ENCODE measurements at places on chromosomes 11 and 22.

GRCh38 chr22:23751441-23751996 is 607 bp upstream of the ZNF70 start:
- DNase-seq, result no peak

- no peak for DNase-seq
These were observed 127.3 kb upstream of the SEZ6L start for GRCh38 chr22:26041931-26042330.

- peak; percentile 49 for DNase-seq
These were observed 864.2 kb downstream of the FAM181B start for GRCh38 chr11:81869351-81870065.

- no peak for DNase-seq
These were observed 17.7 kb downstream of the PAMR1 start for GRCh38 chr11:35507688-35508087.

DNA sequence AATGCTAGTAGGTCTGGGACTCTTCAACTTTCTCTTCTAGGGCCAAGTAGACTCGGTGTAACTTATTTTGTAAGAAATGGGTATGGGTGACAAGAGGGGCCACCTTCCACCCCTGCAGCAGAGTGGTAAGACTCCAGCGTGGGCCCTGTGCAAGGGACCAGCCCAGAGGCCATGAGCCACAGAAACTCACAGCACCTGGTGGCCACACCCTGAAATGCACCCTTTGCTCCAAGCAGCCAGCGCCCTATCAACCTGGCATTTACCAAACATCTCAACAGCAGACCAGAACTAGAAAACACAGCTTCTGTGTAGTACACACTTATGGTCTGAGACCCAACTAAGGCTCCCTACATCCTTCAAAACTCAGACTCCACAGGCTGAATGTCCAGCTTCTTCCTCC is 5.7 kb downstream of the CDCA5 start:
- DNase-seq, result peak; percentile 48

All from activated naive CD4-positive, alpha-beta T cell (primary cell).